ENCODE measurements at places on chromosomes 13 and 19. TPM values are rescaled to one million over a fixed set of nuclear protein-coding genes. Genes with fewer than 3 reads are reported as not detected.

DNA sequence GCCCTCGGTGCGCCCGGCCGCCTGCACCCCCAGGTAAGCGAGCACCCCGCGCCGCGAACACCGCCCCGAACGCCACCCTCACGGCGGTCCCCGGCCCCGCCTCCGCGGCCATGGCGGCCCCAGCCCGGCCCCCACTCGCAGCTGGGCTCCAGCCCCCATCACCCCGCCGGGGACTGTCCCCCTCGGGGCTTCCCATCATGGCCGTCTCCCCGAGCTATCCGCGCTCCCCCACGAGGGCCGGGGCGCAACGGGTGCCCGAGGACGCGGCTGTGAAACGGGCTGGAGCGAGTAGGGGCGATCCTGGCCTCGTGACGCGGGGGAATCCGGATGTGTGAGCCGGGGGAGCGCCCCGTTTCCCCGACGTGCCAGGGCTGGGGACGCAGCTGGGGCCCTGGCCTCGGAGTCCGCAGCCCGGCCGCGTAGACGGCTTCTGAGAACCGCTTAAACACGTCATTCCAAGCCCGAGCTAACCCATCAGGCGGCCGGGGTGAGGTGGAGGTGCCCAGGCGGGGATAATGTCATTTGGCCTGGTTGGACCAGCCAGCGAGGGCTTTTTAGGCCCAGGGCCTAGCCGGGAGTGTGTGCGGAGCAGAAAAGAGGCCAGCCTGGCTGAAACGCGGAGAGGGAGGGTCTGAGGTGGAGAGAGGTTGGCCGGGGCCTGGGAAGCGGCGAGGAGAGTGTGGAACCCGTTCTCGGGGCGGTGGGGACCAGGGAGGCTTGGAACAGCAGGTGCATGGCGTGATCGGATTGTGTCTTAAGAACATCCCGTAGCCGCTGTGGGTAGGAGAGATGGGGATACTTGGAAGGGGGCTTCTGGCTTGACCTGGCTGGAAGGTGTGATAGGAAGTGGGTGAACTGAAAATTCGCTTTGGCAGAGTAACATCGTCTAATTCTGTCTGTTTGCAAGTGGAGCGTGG is 550 bp downstream of the CERS4 start:
- DNase-seq = peak; percentile 87

GRCh38 chr19:40611900-40612698 is 10.9 kb downstream of the LTBP4 start:
- peak; percentile 70 for DNase-seq

DNA sequence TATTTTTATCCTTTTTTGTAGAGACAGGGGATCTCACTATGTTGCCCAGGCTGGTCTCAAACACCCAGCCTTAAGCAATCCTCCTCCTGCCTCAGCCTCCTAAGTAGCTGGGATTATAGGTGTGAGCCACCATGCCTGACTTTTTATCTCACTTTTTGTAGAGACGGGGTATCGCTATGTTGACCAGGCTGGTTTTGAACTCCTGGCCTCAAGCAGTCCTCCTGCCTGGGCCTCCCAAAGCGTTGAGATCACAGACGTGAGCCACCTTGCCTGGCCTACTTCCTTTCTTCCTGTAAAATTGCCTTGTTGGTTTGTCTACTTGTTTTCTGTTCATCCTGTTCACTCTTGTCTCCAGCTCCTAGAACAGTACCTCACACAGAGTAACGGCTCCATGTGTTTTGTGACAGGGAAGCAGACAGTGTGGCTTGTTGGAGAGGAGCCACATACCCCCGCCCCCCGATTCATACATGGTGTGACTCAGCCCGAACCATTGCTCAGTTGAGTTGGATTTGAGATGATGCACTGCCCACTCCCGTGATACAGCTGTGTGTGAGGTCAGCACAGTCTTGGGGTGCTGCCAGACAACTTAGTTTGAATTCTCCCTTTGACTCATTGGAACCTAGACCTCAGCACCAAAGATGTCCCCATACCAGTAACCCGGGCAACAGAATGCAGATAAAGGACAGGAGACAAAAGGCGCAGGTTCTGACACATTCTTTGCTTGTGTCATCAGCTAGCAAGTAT is 34.2 kb downstream of the GPR42 start:
- DNase-seq = peak; percentile 83

Gene PALM
- 128 TPM for total RNA-seq

- peak; percentile 91 for DNase-seq
These were observed 15.7 kb downstream of the STK11 start for GRCh38 chr19:1220976-1221903.

Gene INSL3
- total RNA-seq = not detected

Gene PRODH2
- total RNA-seq = not detected

Gene POLR1G
- total RNA-seq = 4.8 TPM

Gene ZNF723
- not detected for total RNA-seq

DNA sequence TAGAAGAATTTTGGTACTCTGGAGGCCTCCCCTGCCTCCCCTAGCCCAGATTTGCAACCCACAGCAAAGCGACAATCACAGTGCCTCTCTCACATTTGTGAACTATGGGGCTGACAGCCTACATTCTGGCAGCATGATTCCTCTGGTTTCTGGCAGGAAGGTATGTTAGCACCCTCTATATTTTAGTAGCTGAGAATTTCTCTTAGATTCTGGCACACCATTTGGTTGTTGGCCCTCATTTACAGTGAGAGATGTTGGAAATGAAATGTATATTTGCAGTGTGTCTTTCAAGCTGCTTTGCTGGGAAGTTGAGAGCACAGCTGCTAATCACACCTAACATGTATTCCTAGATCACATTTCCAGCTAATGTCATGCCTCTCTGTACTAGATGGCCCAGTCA is 735.0 kb downstream of the FGF9 start:
- DNase-seq = no peak

DNA sequence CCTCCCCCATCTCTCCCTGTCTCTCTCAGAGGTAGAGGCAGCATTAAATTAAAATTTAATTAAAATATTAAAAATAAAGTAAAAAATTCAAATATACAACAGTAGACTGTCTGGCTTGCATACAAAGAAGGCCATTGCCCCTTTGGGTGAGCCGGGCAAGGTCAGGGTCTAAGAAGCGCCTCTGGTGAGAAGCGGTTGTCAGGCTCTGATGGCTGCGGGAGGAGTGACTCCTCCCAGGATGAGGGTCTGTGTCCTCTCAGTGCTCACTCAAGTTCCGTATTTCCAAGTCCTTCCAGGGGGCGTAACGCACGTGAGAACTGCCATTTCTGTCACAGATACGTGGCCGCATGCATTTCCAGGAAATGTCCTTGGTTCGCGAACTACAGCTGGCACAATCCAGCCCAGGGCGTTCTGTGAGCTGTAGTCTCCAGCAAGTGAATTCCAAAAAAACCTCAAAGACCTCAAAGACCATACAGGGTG is 737 bp upstream of the ZNF181 start:
- peak; percentile 85 for DNase-seq

All from posterior vena cava (tissue), 2 donors.